ENCODE measurements at places on chromosomes 4 and X.

DNA sequence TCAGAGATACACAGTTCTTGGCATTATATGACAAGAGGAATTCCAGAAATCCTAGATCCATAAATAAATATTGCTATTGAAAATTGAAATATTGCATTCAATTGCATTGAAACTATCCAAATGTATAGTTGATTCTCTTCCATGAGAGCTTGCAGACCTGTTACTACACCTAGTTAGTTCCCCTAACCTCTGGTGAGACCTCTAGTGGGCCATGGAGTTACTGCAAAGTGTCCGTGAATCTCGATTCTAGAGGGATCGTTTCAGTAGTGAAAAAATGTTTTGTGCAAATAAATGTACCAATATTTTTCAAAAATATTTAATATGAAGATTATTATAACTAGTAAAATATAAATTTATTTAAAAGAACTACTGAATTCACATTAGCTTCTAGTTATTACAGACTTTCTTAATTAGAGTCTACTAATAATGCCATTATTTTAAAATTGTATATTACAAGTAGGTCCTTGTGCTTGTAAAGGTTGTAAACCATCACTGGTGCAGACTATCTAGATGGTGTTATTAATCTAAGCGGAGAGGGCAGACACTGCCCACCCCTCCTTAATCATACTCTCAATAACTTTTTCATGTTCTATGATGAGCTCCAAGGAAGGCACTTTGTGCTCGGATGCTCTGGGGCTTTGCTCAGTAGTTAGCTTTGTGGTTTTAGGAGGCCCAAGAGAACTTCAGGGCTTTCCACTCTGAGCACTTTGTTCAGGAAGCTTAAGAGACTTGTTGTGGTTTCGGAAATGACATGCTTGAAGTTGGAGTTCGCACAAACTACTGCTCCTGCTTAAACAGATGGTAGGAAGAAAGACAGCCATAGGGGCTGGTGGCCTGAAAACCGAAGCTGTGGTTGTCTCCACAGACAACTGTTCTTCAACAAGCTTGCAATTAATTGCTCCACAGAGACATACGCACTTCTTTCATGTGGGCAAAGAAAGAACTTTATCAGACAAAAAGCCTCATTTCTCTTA lies 42.8 kb downstream of the IL21 start:
- DNase-seq, result peak; percentile 58

GRCh38 chr4:3688018-3688998 lies 77.9 kb upstream of the ADRA2C start:
- no peak for DNase-seq

DNA sequence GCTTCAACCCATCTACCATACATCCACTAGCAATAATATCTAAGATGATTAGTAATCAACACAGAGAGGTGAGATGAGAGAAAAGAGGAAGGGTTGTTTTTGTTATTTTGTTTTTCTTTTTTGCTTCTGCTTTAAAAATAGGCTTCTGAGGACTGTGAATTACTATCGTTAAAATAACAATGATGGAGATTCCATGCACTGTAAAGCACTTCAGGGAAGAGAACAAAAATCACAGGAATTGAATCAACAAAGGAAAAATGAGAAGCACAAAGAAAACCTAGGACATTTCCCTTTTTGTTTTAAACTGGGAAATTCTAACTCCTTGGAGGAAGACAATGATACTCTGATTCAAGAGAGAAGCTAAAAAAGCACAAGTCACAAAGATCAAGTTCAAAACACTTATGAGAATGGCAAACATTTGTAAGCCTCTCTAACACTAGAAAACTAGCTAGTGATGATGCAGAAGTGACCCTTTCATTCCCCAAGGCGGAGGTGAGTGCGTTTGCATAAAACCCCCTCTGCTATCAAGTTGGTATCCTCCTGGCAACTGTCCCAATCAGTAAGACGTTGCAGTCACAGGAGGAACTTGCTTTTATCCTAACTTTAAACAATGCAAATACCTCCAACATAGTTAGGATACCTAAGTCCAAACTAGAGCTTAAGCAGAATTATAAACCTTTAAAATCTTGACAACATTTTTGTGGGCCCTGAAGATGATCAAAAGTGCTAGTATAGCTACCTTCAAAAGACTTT lies 308.5 kb downstream of the CAMK2D start:
- DNase-seq, result no peak

DNA sequence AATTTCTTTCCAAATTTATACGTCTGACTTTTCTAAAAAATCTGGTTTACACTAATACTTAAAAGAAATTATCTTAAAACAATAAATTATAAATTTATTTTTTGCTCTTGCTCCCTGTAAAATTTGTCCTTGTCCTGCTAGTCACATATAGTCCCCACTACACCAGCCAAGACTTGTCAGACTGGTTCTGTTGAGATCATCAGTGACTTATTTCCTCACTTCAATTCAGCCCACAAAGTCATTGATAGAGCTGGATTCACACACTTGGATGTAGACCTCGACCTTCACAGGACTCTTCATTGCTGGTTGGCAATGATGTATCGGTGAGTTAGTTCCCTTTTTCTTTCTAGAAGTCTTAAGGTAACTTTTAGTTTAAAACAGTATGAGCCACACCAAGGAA lies at the start of gene TMPRSS11E:
Gene TMPRSS11E, plus strand, starts transcription at position 263 of the 400 bp plus-strand sequence. Its CDS starts 50 bp downstream, at position 313.
- no peak for DNase-seq

DNA sequence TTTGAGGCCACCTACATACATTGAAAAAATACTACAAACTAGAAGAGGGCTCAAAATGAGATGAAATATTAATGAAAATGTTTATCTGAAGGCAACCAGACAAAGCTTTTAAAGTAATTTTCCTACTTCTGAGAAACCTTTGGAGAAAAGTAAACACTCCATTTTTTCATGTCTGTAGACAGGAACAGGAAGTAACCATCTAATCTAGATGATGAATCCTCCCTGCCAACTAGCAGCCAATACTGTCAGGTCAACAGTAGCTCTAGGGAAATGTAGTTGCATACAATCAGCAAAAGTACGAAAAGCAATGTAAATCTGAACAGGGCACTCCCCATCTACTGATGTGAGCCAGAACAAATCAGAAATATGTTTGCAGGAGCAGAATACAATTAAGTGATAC lies 49.0 kb downstream of the AMMECR1 start:
- no peak for DNase-seq

DNA sequence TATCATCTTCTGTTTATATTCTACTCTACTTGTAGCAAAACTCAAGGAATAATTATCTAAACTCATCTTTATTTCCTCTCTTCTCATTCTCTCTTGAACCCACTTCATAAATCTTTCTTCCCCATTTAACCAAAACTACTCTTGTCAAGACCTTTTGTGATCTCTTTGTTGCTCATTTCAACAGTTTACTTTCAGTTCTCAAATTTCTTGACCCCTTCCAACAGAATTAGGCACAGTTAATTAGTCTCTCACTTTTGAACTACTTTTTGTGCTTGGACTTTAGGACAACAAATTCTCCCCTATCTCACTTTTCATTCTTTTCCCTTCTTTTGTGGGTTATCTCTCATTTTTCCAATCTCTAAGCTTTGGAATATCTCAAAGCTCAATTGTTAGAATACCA lies 27.4 kb upstream of the CAMK2D start:
- no peak for DNase-seq

DNA sequence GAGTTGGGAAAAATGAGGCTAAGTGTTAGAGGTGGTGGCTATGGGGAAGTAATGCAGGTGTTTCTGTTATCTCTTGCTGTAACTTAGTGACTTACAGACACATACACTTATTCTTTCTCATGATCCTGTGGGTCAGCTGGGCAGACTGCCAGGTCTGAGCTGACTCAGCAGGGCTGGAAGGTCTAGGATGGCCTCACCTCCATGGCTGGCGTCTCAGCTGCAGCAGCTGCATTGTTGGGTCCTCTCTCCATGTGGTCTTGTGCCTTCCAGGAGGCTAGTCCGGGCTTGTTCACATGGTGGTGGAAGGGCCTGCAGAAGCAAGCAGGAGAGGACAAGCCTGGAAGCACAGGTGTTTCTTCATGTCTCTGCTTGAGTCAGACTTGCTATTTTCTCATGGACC lies 172.7 kb downstream of the NHS start:
- DNase-seq, result no peak

GRCh38 chr4:177047851-177048174 lies 255.1 kb upstream of the VEGFC start:
- DNase-seq, result no peak

- no peak for DNase-seq
Measured at GRCh38 chr4:79178760-79179159, 147.1 kb downstream of the NAA11 start.

DNA sequence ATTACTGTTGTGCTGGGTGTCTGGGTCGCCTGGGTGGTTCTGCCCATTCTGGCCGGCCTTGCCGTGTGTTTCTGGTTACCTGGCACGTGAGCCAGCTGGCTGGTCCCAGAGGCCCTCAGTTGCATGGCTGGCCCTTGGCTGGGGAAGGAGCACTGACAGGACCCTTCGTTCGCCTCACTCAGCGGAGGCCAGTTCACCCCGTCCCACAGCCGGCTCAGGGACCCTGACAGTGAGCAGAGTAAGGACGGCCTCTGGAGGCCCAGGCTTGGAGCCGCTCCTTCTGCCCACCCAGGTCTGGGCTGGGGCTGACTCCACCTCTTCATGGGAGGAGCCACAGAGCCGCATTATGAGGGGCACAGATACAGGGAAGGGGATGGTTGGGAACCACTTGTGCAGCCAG lies 20.3 kb upstream of the HGFAC start:
- DNase-seq, result no peak

- DNase-seq, result peak; percentile 11
Measured at GRCh38 chrX:103254171-103254824, 657 bp downstream of the TCEAL8 start.

DNA sequence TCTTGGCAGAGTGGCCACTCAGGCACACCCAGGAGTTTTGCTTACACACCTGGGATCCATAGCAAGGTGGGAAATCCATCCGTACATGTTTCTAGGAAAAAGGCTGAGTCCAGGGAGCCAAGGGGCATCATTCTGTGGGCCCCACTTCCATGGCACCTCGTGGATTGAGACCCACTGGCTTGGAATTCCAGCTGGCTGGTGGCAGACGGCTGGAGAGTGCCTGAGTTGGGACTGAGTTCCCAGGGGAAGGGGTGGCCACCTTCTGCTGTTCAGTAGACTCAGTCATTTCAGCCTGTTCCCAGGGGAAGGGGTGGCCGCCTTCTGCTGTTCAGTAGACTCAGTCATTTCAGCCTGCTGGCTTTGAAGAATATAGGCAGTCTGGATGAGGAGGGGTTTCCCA lies 366.0 kb upstream of the GRIA3 start:
- no peak for DNase-seq

DNA sequence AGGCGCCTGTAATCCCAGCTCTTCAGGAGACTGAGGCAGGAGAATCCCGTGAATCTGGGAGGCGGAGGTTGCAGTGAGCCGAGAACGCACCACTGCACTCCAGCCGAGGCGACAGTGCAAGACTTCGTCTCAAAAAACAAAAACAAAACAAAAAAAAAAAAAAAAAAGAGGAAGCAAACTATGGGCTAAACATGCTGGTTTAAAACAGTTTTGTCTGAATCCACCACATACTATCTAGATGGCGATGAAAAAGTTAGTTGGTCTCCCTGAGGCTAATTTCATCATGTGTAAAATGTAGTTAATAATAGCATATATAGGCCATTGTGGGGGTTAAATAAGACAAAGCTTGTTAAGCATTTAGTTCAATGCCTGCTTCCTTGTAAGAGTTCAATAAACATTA lies 451.1 kb downstream of the RPA4 start:
- DNase-seq, result no peak

DNA sequence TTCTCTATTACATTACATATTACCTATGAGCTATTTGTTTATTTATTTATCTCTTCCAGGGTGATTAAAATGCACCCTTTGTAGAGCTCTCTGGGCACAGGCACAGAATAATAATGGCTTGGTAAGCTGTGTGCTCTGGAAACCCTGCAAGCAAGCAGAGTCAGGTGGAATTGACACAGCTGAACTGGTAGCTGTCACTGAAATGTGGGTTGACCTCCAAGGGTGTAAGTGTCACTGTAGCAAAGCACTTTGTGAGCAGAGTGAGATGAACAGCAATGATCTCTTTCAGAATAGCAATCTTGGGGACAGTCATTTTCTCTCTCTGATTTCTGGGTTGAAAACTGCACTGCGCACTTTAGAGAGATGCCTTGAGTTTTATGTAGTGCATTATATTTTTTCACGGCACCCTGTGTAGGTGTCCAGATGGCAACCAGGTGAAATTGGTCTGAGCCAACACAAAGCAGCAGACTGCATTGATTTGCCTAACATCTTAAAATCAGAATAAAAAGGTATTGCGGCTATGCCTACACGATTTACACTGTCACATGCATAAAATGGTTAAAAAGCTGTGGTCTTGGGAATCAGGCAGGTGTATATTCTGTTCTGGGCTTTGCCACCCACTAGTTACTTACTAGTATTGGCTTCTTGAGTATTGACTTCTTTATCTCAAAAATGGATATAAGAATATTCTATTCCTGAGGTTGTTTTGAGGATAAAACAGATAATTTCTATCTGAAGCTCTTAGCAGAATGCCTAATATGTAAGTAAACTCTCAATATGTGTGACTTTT lies 450.3 kb downstream of the RAPGEF2 start:
- DNase-seq, result no peak

DNA sequence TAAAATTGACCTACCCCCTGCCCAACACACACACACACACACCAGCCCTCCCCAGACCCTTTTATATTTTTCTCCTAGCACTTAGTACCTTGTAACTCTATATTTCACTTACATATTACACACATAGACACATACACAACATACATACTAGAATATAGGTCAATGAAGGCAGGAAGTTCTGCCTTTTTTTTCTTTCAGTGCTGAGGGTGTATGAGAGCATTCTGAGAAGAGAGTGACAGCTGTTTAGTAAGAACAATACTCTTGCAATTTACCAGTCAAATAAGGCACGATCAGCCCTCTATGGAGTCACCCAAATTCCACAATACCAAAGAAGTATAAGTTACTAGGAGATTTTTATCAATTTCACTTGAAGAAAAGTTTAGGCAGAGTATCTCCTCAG lies 33.5 kb downstream of the ACE2 start:
- no peak for DNase-seq

GRCh38 chr4:133320576-133321170 lies 171.6 kb downstream of the PCDH10 start:
- no peak for DNase-seq

- no peak for DNase-seq
Measured at GRCh38 chrX:153777261-153778090, 3.4 kb upstream of the SRPK3 start.

DNA sequence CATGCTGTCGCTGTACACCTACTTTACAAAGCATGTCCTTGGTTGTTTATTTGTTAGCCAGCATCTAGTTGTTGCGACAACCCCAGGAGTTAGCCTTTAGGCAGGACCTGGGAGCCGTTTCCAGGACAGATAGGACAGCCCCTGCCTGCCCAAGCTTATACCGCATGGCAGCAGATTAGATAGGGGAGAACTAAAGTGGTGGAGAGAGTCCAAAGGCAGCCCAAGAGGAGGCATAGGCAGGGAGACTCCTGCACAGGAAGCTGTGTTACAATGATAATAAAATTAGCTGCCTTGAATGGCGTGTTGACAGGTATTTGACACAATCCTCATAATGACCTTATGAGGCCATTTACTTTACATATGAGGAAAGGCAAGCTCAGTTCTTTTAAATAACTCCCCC lies 13.0 kb downstream of the NSDHL start:
- no peak for DNase-seq
